GM03348 (cell line): ENCODE measurements at places on chromosomes 2 and 18.

GRCh38 chr2:23169896-23170295 lies 215.1 kb upstream of the KLHL29 start:
- DNase-seq = no peak

DNA sequence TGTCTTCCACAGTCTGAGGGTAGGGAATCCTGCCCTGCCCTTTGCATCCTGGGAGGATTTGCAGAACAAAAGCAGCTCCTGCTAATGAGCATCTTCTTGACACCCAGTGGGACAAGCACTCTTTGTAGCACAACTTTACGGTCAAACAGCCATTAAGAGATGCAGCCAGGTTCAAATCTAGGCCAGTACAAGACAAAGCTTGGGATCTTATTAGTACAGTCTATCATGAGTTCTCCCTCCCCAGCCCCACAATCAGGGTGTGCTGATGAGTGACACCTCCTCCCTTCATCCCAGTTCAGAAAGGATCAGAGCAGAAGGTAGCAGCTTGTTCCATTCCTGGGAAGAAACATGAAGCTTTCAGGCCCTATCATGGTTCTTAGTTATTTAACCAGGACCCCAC lies 41.9 kb downstream of the MARCO start:
- DNase-seq = no peak

DNA sequence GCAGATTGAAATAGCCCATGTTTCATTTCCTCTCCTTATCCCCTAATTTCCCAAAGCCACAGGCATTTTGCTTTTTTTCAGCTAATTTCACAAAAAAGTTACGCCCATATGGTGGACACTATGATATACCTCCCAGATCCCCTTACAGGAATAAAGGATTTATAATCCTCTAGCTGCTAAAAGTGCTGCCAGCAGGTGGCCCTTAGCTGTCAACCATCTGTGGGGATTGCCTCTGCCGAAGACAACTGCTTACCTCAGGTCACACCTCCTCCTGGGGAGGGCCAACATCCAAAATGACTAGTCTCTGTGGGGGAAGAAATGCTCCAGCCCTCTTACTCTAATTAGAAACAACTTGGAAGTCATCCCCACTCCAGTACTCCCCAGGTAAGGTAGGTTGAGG lies 61.0 kb upstream of the EPB41L3 start:
- no peak for DNase-seq

DNA sequence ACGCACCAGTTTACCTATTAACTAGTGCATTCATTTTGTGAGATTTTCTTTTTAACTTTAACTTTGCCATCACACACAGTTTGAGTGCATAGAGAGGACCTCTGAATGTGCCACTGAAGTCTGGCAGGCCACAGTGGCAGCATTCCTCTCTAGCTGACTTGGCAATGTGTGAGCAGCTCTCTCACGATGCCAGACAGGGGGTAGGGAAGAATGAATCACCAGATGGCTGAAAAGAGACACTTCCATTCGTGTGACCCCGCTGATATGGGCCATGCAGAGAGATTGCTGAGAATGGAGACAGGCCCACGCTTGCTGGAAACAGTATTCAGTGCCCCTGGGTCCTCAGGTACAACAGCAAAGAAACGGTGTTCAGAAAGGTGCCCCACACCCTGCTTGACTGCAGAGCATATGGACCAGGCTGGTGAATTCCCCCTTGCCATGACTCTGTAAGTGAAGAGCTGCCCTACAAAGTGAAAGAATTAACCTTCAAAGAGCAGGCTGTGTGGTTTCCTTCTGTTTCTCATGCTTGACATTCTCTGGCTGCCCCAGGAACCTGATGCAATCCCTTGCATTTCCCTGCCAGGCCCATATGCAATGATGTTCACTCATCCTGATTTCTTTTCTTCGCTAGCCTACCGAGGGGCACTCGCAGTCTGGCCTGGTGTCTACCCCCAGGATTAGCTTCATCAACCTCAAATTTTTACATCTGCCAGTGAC lies 236.1 kb downstream of the CDH20 start:
- peak; percentile 70 for DNase-seq

- no peak for DNase-seq
Measured at GRCh38 chr2:197500503-197501131, 438 bp downstream of the HSPE1 start.

GRCh38 chr2:162731917-162732804 lies 106.4 kb downstream of the KCNH7 start:
- no peak for DNase-seq

DNA sequence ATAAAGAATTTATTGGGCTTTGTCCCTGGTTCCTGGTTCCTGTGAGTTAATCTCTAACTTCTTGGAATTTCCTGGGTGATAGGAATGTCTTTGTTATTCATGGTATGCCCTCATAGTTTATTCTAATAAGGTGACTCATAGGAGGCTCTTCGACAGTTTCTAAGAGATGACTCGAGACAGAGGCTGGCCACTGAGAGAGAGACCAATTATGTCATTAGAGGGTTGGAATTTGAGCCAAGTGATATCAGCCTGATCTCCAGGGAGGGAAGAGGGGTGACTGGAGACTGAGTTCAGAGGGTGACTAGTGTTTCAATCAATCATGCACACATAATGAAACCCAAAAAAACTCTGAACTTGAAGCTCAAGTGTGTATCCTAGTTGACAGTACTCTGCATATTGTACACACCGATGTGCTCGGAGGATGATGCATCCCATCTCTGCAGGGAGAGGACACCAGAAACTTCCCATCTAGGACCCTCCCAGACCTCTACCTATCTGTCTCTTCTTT lies 185.7 kb downstream of the MTCL1 start:
- peak; percentile 83 for DNase-seq

DNA sequence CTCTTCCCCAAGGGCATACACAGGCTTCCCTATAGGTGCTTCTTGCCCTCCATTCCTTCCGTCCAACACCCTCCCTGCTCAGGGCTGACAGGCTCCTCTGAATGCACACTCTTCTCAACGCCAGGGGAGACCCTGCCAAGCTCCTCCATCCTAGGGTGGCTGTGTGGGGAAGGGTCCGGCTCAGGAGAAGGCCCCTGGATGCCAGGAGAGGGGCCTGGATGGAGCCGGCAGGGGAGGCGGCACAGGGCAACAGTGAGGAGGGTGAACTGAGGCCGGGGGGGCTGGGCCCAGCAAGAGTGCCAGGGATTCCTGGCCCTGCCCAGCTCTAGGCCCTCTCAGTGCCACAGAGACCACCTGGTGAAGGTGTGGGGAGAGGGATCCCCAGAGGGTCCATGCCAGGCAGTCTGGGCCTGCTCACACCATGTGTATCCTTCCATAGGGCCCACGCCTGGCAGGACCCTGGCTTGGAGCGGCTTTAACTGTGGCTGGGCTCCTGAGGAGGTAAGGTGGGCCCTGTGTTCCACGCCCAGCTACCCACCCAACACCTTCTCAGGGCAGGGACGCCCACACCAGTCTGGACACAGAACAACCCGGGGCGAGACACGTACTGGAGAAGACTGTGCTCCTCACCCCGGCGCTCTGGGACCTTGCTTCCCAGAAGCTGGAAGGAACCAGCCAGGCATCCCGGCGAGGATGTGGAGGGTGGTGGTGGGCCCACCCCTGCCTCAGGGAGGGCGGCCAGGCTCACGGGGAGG lies 26.6 kb downstream of the HS6ST1 start:
- DNase-seq = no peak
